ENCODE measurements at places on chromosomes 5 and 9.
A peak's percentile ranks its signal among the peaks of the same experiment; 100 is the strongest.

GRCh38 chr9:137222190-137223077, at the start of gene RNF208:
TSS of gene RNF208 (minus strand) at chr9:137222240. CDS start at chr9:137221212, 1,028 bp downstream.
- DNase-seq = no peak

DNA sequence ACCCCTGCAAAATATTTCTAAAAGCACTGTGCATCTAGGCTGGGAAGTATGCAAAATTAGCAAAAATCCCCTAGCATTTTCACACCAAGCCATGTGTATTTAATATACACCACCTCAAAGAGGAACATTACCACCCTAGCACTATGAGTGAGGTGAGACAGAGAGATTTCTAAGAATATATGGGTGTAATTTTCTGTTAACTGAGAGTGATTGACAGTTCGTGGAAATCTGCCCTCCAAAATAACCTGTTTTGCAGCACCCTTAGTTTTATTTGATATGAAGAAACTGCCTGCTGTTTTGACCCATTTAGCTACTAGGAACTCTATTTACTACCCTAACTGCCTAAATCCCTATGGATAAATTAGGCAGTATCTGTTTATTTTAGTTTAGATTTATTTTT, 64.2 kb upstream of the CDKN2B start:
- DNase-seq = no peak

DNA sequence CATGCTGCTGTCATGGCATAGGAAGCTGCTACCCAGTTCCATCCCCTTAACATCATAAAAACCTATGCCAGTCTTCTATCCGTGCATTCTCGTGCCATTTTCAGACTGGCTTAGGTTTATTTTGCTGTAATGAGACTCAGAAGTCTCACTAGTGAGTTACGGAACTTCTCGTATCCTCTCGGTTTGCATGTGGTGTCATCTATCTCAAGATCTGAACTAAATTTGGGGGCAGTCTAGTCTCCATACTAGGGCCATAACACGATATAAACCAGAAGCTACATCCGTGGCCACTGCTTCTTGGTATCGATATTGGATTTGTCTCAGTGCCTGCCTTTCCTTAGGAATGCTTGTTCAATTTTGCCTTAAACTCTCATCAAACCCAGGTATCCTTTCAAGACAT, 771.2 kb upstream of the CDH10 start:
- no peak for DNase-seq

GRCh38 chr9:112012026-112012902, 115.7 kb downstream of the UGCG start:
- peak; percentile 44 for DNase-seq

- DNase-seq = no peak
These were observed 2276.3 kb downstream of the MAT2B start for GRCh38 chr5:165781738-165782137.

DNA sequence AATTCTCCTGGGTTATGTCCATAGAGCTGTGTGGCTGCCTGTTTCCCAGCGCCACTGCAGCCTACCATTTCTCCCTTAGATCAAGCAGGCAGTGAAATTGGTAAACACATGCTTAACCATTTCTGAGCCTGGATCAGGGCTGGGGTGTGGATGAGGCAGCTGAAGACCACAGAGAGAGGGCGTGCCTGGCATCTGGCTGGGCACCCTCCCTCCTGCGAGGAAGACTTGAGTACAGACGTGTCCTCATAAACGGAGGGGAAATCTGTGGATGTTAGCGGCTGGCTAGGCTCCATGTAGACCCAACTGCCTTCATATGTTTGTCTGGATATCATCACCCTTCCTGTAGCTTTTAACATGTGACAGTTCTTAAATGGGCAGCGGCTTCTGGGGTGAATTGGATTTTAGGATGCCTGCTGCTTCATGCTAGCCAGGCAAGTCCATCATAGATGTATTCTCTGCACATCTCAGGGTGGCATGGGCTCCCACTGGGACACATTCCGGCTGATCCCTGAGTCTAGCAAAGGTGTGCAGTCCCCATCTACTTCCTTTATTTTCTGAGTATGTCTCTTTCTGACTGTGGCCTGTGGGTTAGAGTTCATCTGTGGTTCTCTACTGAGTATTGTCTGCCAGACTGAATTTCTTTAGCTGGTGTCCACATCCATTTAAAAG, 11.0 kb downstream of the RGS3 start:
- no peak for DNase-seq

- DNase-seq = no peak
These were observed 49.4 kb upstream of the LRRC19 start for GRCh38 chr9:27054841-27055240.

GRCh38 chr5:174794931-174795672, 70.7 kb downstream of the MSX2 start:
- DNase-seq = no peak

- DNase-seq = no peak
These were observed 189.0 kb downstream of the SEC61B start for GRCh38 chr9:99411068-99411467.

DNA sequence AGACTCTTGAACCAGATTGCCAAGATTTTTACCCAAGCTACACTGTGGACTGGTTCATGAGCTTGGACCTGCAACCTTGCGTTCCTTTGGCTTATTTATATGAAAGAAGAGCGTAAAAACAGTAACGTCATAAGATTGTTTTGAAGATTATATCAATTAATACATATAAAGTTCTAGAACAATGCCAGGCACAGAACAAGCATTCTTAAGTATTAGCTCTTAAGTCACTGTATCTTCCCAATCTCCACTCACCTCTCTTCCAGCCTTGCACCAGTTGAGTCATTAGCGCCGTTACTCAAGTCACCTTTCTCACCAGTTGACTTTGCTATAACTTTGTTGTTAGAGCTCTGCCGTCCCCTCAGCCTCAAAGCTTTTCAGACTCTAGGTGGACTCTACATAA, 415.7 kb downstream of the PLK2 start:
- no peak for DNase-seq

- no peak for DNase-seq
These were observed 8.2 kb downstream of the ABL1 start for GRCh38 chr9:130843049-130843908.

DNA sequence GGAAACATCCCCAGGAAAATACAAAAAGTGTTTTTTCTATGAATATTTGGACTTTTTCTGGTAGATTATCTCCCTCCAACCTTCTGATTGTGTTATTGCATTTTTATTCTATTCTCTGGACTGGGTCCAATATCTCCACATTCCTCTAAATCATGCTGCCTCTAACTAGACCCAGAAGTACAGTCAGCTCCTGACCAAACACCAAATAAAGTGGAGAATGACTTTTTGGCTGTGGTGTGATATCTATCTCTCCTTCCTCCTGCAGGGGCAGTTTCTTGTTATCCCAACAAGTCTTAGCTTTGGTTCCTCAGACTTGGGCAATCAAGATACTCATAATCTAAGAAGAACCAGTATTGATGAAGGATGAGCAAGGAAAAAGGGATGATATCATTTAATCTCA, 3.2 kb upstream of the RAI14 start:
- DNase-seq = no peak
